ENCODE measurements at places on chromosomes 16 and 17. TPM values are rescaled to one million over a fixed set of nuclear protein-coding genes. Genes with fewer than 3 reads are reported as not detected.

- no peak for DNase-seq
Observed at GRCh38 chr16:81796583-81797346, 17.7 kb downstream of the PLCG2 start.

DNA sequence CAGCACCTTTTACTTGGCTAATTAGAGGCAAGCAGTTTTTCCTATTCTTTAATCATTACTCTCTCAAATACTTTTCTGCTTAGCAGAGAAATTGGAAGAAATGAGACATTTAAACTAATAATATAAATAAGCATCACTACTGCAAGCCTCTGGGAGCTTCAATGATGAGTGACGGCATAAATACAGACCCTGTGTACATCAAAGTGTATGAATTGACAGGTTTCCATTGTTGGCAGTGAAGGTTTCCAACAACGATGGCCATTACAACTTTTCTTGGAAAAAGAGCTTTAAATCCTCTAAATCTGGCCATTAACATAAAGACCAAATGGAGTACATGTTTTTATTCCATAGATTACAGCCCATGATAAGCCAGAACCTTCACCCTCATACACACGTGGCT lies 39.4 kb upstream of the CACNG5 start:
- no peak for DNase-seq

GRCh38 chr17:78935419-78936323 lies 10.5 kb upstream of the TIMP2 start:
- peak; percentile 86 for DNase-seq

CRISPLD2 gene
- total RNA-seq = 99.7 TPM

GRCh38 chr17:76737676-76738467 lies at the start of gene MFSD11:
Gene MFSD11 (plus strand): TSS chr17:76738119. CDS start chr17:76738353, 234 bp downstream.
- DNase-seq = peak; percentile 99

KRTAP17-1 gene
- not detected for total RNA-seq

DNA sequence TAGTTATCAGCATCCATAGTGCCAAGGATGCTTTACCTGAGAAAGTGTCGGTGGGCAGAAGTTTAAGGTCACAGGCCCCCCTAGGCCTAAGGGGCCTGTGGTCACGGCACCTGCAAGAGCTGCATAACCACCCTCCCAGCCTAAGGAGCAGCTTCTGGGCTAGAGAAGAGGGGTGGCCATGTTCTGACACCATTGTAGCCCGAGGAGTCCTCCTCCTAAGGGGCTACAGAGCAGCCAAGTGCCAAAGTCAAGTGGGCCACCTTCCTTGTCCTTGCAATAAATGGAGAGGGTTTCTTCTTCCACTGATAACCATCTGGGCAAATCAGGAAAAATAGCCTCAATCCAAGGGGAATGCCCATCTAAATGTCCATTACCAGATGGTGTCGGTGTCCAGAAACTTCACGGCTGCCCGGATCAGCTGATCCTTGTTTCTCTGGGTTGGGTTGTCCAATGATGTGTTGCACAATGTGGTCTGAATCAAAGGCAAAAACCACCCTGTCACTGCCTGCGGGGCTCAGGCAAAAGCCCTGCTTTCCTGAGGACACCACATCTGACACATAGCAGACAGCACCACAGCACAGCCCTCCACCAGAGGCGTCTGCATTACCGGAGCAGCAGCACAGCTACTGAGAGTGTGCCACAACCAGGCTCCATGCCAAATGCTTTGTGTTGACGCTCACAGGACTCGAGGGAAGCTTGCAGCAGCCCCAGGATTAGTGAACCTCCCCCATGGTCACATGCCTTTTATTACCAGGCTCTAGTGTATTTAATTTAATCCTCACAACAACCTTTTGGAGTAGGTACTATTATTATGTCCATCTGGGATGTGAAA lies 12.8 kb downstream of the ATPAF2 start:
- DNase-seq = no peak

All from stomach (tissue), 19 donors.